Ecto neural progenitor cell (in vitro differentiated cells): ENCODE measurements at places on chromosomes 7 and 10.

- DNase-seq, result no peak
Observed at GRCh38 chr7:148398844-148399365, 191.7 kb upstream of the C7orf33 start.

DNA sequence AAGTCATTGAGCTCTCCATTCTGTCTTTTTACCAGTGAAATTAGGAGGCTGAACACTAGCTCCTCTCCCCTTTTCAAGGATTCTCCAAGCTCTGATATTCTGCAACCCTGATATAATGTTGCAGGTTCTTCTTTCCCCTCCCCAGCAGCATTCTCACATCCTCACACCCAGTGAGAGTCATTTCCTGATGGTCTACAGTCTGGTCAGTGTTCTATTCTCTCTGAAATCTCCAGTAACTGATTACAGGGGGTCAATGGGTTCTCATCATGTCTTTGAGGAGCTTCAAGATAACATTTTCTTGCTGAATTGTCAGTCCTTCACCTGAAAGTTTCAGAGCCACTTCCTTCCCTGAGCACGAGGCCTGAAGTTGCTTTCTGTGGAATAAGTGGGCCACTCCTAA lies 299.4 kb downstream of the PTEN start:
- no peak for DNase-seq

DNA sequence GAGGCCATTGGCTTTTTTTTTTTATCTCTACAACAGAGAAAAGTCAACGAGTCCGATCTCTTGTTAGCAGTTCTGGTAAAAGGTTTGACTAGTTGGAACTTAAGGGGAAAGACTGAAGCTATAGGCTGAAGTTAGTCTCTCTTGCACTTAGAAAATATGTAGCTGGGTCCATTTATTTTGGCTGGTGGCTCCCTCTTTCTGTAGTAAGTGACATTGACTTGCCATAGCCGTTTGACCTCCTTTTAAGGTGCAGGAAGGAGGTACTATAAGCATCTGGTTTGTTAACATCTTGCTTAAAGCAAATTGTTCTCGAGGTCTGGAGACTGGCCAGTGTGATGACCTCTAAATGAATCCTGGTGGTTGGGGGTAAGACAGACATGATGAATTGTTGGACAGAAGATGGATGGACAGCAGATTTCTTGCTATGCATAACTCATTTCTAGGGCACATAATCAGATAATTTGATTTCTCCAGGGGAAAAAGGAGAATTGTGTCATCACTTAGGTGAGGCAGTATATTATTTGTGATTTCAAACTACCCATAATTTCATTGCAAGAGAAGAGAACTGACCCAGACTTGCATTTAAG lies 356.3 kb upstream of the GALNT17 start:
- no peak for DNase-seq

GRCh38 chr10:17134737-17135260 lies 5.2 kb upstream of the CUBN start:
- DNase-seq, result no peak

- DNase-seq, result no peak
Observed at GRCh38 chr10:106498675-106499074, 665.8 kb downstream of the SORCS1 start.

DNA sequence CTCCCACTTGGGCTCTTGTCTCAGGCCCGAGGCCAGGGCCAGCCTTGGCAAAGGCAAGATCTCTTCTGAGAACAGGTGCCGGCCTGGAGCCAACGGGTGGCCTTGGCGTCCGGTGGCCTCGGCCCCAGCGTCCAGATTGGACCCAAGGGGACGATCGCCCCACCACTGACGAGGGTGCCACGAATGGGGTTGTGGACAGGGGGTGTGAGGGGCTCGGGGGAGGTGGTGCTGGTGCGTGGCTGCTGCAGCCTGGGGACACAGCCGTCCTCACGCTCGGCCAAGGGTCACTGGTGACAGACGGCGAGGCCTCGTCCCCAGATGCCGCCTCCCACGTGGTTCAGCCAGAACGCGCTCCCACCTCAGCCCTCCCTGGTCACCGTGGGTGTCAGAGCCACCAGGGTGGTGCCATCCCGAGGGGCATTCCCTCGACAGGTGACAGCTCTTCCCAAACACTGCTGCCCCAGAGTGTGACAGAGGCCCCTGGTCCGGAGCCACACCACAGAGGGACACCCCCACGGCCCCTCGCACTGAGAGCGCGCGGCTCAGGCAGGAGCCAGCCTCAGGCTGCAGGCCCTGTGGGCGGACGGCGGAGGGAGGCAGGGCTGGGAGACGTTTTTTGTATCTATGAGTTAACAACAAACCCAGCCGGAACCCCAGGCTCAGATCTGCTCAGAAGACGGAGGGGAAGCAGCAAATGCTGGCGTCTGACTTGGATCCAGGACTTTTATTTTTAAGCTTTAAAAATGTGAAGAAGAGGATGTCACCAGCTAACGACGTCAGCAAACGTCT lies 18.5 kb upstream of the CFAP46 start:
- no peak for DNase-seq

- peak; percentile 54 for DNase-seq
Observed at GRCh38 chr7:39357648-39358047, 208.6 kb upstream of the YAE1 start.

GRCh38 chr7:129952086-129952652 lies 591 bp downstream of the UBE2H start:
- peak; percentile 69 for DNase-seq

GRCh38 chr10:50315424-50315823 lies 64.1 kb upstream of the ASAH2 start:
- DNase-seq, result no peak

DNA sequence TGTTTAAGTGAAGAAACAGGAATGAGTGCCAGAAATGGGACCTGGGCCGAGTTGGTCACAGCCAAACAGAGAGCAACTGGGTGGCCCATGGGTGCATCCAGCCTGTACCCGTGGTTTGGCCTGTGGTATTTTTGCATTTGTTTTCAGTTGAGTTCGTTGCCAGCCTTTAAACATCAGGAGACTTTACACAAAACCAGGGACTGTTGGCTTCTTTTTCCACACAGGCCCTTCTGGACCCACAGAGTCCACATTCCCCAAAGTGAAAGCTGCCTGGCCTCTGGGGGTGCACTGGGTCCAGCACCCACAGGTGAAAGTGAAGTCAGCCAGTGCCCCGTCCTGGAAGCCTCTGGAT lies 54.1 kb upstream of the TNS3 start:
- DNase-seq, result no peak

DNA sequence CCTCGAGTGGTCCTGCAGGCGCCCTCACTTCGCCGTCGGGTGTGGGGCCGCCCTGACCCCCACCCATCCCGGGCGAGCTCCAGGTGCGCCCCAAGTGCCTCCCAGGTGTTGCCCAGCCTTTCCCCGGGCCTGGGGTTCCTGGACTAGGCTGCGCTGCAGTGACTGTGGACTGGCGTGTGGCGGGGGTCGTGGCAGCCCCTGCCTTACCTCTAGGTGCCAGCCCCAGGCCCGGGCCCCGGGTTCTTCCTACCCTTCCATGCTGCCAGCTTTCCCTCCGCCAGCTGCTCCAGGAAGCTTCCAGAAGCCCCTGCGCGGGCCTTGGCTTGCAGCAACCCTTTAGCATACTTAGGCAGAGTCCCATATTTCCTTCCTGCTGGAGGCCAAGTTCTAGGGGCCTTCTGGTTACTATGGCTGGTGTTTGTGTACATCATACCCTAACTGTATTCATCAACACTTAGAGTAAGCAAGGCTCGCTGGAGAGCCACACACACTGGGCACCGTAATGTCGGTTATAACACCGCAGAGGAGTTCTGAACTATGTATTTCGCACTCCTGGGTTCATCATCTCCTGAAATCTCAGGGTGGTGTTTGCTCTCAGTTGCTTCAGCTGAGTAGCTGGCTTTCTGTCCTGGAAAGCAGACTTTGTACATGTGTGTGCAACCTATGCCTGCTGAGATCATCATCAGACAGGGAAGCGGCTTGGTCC lies 471 bp downstream of the MGMT start:
- DNase-seq, result no peak

DNA sequence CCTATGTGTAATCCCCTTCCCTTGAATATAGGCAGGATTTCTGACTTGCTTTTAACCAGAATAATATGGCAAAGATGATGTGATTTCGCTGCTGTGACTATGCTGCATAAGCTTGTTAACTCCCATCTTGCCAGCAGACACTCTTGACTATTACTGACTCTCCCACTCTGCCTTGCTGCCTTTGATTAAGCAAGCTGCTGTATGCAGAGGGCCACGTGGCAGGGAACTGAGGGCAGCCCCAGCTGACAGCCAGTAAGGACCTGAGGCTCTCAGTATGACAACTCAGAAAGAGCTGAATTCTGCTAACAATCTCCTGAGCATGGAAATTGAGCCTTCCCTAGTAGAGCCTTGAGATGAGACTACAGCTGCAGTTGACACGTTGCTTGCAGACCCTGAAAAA lies 279.4 kb upstream of the CACNA2D1 start:
- DNase-seq, result no peak

DNA sequence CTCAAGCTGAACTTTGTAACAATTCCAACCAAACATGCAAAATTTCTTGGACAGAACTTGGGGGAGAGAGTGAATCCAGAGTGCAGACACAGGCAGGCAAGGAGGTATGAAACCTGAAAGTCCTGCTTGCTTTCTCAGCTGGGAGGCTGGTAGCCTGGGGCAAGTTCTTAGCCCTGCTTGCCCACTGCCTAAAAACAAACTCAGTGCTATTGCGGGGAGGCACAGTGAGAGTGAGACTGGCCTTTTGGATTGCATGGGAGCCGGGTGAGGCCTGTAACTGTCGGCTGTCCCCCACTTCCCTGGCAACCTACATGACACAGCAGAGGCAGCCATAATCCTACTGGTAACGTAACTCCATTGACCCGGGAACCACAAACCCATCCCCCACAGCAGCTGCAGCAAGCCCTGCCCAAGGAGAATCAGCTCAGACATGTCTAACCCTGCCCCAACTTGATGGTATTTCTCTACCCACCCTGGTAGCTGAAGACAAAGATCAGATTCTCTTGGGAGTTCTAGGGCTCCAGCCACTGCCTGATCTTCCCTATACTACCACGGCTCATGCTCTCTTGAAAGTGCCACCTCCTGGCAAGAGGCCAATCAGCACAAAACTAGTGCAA lies 663.6 kb downstream of the GRM8 start:
- peak; percentile 42 for DNase-seq

- DNase-seq, result no peak
Observed at GRCh38 chr7:35967366-35968139, 166.7 kb downstream of the SEPTIN7 start.

DNA sequence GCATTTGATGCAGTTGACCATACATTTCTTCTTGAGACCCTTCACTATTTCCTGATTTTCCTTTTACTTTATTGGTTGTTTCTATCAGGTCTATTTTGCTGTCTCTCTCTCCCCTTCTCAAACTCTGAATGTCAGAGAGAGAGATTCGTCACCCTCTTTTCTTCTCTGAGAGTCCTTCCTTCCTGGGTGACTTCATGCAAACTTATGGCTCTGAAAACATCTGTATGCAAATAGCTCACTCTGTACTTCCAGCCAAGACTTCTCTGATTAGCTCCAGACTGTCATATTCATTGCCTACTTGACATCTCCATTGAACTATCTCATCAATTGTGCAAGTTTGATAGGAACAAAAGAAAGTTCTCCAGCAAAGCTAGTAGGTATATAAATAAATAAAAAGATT lies 191.7 kb upstream of the KLF6 start:
- DNase-seq, result no peak
